ENCODE measurements at places on chromosomes 16 and 17. TPM values are rescaled to one million over a fixed set of nuclear protein-coding genes. Genes with fewer than 3 reads are reported as not detected.

The ARHGDIG gene
- 21.0 TPM for total RNA-seq

The ZMYND15 gene
- total RNA-seq = not detected

The HOXB2 gene
- total RNA-seq = not detected

The C16orf96 gene
- total RNA-seq = 1.6 TPM

The GAS2L2 gene
- total RNA-seq = 0.09 TPM

The KRT12 gene
- not detected for total RNA-seq

The MPO gene
- total RNA-seq = not detected

The CACNA1H gene
- 34.1 TPM for total RNA-seq

The ZP2 gene
- total RNA-seq = not detected
